ENCODE measurements at places on chromosomes 13 and 19. TPM values are rescaled to one million over a fixed set of nuclear protein-coding genes. Genes with fewer than 3 reads are reported as not detected.

RELB gene
- total RNA-seq = 12.2 TPM

ACTMAP gene
- total RNA-seq = 11.6 TPM

ALOX5AP gene
- total RNA-seq = 50.3 TPM

GRCh38 chr13:71046360-71047079 lies 820.5 kb downstream of the DACH1 start:
- no peak for DNase-seq

GRCh38 chr13:34019870-34020269 lies 201.9 kb downstream of the RFC3 start:
- DNase-seq = peak; percentile 19

- DNase-seq = no peak
These were observed 37.7 kb downstream of the ATP11A start for GRCh38 chr13:112727581-112727980.

RHPN2 gene
- 50.4 TPM for total RNA-seq

BEST2 gene
- total RNA-seq = not detected

- peak; percentile 76 for DNase-seq
These were observed 11.7 kb downstream of the PRR36 start for GRCh38 chr19:7862413-7862951.

GRCh38 chr13:110597041-110597689 lies 18.2 kb upstream of the NAXD start:
- DNase-seq = no peak

DNA sequence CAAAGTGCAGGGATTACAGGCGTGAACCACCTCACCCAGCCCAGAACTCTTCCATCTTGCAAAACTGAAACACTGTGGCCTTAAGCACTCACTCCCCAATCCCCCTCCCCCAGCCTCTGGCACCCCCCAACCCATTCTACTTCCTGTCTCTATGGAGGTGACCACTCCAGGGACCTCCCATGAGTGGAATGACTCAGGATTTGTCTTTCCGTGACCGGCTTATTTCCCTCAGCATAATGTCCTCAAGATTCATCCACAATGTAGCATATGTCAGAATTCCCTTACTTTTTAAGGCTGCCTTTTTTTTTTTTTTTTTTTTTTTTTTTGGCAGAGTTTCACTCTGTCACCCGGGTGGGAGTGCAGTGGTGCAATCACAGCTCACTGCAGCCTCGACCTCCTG lies 3.6 kb upstream of the F2RL3 start:
- no peak for DNase-seq

DMKN gene
- 1.8 TPM for total RNA-seq
